Left lung (tissue), 14 donors: ENCODE measurements at places on chromosomes 2 and 18. TPM values are rescaled to one million over a fixed set of nuclear protein-coding genes. Genes with fewer than 3 reads are reported as not detected.

Gene TMX3
- polyA plus RNA-seq = 98.7 TPM

Gene SULT1C4
- polyA plus RNA-seq = 63.4 TPM

Gene FSHR
- polyA plus RNA-seq = not detected

Gene GPR75
- polyA plus RNA-seq = 4.6 TPM

Gene C1QL2
- polyA plus RNA-seq = not detected

Gene LIMS3
- polyA plus RNA-seq = 3.8 TPM

Gene SLC5A7
- 0.07 TPM for polyA plus RNA-seq

Gene GFPT1
- 30.9 TPM for polyA plus RNA-seq

GRCh38 chr2:191686066-191686465, 8.1 kb downstream of the NABP1 start:
- DNase-seq = no peak

GRCh38 chr2:96787411-96787810, 26.7 kb downstream of the CNNM4 start:
- DNase-seq = peak; percentile 9

DNA sequence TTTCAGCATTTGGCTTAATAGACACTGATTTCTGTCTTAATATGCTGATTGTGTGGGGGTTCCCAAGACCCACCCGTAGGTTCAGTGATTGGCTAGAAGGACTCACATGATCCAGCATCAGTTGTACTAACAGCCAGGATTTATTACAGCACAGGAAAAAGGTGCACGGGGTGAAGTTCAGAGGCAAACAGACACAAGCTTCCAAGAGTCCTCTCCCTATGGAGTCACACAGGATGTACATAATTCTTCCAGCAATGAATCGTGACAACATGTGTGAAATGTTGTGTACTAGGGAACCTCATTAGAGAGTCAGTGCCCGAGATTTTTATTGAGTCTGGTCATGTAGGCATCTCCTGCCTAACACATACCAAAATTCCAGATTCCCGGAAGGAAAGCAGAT, 52.8 kb downstream of the GALNT1 start:
- no peak for DNase-seq

DNA sequence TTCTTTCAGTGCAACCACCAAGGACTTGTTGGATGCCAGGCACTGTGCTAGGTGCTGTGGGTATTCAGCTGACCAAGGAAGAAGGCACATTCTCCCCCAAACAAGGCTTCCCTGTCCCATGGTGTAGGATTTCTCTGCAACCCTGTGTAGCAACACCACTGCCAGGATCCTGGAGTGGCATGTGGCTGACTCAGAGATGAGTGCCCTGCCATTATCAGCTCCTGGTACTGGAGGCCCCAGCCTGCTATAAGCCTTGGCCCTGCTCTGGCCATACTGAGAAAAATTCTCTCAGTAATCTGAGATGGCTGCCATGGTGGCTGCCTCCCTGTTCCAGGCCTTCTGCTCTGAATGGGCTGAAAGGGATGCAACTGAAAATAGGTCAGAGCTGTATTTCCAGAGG, 4.3 kb downstream of the SMYD5 start:
- DNase-seq = no peak

DNA sequence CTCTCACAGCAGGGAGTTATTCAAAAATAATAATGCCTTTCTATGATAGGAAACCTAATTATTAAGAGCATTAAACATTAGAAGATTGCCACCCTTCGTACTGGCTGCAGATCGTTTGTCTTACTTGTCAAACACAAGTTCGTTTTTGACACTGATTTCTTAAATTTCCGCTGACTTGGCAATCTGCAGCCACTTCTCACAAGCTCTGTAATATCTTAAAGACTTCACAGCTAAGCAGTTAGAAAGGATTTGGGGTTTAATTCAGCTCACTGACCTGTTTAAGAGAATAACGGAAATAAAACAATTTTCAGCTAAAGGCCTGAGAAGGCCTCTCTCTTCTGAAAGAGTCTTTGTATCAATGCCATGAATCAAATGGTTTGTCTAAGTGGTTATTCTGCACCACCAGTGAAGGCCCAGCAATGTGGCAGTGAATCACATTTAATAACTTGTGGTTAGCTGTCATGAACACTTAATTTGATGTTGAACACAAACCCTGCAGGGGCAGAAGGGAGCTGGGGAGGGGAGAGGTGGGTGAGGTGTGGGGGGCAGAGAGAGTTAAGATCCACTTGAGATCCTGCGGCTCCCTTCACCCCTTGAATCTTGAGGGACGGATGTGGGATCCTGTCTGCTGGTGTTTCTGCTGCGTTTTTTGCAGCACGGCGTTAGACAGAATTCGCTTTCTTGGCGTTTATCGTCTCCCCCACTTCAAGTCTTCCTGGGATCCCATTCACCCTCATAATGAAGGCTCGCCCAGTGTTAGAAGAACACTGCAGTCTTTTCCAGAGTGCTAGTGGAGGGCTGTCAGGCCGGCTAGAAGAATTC, 145.4 kb upstream of the SATB2 start:
- DNase-seq = no peak

DNA sequence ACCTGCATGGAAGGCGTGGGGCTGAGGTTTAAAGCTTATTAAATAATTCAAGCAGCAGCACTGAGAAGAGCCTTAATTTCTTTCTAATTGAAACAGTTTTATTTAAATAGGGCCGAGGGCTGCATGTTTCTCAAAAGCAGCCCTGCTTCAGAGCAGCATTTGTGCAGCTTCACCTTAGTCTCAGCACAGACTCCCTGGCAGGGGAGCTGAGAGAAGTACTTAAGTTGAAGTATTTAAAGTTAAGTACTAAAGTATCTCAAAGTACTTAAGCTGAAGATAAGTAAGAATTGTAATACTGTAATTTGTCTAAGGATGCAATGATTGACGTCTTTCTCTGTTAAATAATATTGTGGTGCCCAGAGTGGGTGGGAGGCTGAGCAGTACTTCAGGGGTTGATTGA, 31.4 kb downstream of the IMPA2 start:
- DNase-seq = no peak

DNA sequence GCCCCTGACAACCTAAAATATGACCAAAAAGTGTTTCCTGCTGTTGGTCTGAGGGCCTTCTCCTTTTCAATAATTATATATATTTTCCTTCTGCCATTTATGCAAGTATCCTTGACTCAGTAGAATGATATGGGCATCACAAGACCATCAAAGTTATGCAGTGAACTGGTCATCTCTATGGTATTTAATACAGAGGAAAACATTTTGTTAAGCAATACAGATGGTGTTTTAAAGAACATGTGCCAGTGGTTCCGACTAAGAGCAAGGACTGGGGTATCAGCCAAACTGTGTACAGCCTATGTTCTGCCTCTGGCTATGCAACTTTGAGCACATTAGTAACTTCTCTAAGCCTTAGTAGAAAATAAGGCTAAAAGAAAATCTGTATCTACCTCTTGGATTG, 179.0 kb downstream of the TRABD2A start:
- no peak for DNase-seq

GRCh38 chr18:27608742-27609141, 423.6 kb upstream of the CHST9 start:
- DNase-seq = no peak

- no peak for DNase-seq
Measured at GRCh38 chr18:24013051-24013450, 1.5 kb upstream of the TTC39C start.

GRCh38 chr2:24382363-24383073, 22.2 kb upstream of the ITSN2 start:
- no peak for DNase-seq

- no peak for DNase-seq
Measured at GRCh38 chr18:31508781-31509180, 10.8 kb downstream of the DSG2 start.

- DNase-seq = peak; percentile 19
Measured at GRCh38 chr18:6835345-6835744, 105.8 kb downstream of the ARHGAP28 start.

DNA sequence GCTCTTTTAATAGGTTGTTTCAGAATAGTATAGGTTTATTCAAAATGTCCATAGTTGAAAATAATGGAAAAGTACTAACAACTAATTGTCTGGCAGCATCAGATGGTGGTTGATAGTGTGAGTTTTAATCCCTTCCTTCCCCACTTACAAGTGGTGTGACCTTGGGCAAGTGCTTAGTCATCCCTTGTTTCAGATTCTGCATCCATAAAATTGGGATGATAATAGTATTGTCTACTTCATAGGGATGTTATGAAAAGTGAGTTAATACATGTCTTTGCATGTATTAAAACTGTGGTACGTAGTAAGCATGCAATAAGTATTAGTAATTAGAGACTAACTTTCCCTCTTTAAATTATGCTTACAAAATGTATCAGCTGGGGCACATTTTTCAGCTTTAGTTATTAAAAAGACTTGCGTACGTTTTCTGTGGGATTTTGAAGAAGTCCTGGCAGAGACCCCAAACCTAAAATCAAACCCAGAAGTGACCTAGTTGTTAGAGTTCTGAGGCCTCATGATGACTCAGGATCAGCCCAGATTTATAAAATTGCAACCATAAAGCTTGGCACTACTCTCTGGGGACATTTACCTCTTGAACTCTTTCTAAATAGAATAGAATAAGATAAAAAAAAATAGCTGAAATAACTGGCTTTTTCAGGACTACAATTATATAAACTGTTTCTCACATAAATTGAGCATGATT, 8.6 kb downstream of the ITGA4 start:
- no peak for DNase-seq

- no peak for DNase-seq
Measured at GRCh38 chr2:153823880-153824279, 47.8 kb upstream of the GALNT13 start.

- no peak for DNase-seq
Measured at GRCh38 chr2:54029721-54030395, 59.1 kb upstream of the PSME4 start.

DNA sequence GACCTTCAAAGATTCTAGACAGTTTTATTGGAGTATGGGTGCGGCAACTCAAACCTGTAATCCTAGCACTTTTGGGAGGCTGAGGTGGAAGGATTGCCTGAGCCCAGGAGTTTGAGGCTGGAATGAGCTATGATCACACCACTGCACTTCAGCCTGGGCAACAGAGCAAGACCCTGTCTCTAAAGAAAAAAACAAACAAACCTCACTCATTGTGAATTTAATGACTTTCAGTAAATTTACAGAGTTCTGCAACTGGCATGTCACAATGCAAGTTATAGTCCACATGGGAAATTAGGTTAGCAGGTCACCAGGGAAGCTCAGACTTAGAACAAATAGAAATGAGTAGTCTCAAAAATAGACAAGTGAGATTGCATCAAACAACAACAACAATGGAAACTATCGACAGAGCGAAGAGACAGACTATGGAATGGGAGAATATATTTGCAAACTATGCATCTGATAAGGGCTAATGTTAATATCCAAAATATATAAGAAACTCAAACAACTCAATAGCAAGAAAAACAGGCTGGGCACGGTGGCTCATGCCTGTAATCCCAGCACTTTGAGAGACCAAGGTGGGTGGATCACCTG, 6.7 kb upstream of the NRBP1 start:
- DNase-seq = no peak

GRCh38 chr2:188381614-188382013, 89.9 kb downstream of the GULP1 start:
- DNase-seq = no peak

GRCh38 chr2:224922142-224922727, 120.0 kb downstream of the DOCK10 start:
- DNase-seq = no peak

DNA sequence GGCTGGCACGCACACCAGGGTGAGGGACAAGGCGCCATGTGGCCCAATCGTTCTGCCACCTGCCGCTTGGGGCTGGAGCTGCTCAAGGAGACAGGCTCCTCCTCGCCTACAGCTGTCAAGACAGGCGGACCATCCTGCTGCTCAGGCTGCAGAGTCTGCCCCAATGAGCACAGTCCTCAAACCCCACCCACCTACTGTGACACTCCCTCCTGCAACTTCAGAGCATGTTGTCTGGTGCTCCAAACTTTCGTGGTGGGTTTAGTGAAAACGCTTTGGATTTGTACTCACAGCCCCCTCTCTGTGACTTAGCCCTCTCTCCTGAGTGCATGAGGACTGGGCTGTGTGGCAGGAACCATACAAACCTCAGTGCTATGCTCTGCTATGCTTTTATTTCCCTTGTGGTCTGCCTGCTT, 23.2 kb upstream of the SLC35F6 start:
- peak; percentile 82 for DNase-seq

- peak; percentile 64 for DNase-seq
Measured at GRCh38 chr2:105005181-105005951, 32.5 kb upstream of the MRPS9 start.

GRCh38 chr2:231920795-231921194, 5.4 kb downstream of the NPPC start:
- no peak for DNase-seq

- DNase-seq = no peak
Measured at GRCh38 chr18:29644276-29644675, 1398.3 kb downstream of the DSC3 start.

GRCh38 chr2:120208381-120209353, 14.5 kb downstream of the TMEM185B start:
- DNase-seq = no peak

DNA sequence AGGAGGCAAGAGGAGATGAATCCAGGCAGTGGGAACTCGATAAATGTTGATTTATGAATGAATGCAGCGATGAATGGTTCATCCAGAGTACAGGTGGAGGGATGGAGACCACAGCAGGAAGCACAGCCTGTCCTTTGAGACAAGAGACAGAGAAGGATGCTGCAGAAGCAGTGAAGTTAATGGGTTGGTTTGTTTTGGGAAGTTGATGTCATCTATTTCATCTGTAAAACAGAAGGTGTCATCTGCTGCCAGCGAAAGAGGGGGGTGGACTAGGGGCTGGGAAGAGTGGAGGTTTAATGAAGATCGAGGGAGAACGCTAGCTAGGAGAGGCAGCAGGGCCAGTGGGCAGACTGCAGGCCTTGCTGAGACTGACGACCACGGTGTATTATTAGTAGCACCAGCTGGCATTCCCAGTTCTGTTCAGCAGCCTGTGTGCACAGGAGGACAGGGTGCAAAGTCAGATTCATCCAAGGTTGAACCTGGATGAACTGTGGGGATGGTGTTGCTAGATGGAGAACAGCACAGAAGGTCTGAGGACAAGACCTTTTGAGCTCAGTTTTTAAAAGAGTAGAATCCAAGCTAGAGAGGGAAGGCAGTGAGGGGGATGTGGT, 120.3 kb upstream of the CAPN13 start:
- DNase-seq = no peak

GRCh38 chr2:54809819-54810218, 86.4 kb downstream of the EML6 start:
- no peak for DNase-seq

DNA sequence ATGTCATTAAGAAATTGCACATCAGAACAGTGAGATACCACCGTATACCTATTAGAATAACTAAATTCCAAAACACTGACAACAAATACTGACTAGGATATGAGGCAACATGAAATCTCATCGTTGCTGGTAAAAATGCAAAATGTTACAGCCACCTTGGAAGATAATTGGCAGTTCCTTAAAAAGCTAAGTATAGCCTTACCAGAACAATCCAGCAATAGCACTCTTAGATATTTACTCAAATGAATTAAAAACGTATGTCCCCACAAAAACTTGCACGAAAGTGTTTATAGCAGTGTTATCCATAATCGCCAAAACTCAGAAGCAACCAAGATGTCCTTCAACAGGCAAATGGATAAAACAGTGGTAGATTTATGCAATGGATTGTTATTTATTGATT, 241.7 kb downstream of the EPHA4 start:
- no peak for DNase-seq

- peak; percentile 20 for DNase-seq
Measured at GRCh38 chr2:147636886-147637285, 207.9 kb upstream of the ACVR2A start.

GRCh38 chr2:102021779-102022178, 30.0 kb downstream of the IL1R2 start:
- no peak for DNase-seq

- DNase-seq = no peak
Measured at GRCh38 chr2:86368161-86368824, 30.9 kb upstream of the REEP1 start.

- DNase-seq = no peak
Measured at GRCh38 chr2:170086751-170087412, 91.1 kb upstream of the MYO3B start.
